ENCODE measurements at places on chromosomes 7 and 10.

DNA sequence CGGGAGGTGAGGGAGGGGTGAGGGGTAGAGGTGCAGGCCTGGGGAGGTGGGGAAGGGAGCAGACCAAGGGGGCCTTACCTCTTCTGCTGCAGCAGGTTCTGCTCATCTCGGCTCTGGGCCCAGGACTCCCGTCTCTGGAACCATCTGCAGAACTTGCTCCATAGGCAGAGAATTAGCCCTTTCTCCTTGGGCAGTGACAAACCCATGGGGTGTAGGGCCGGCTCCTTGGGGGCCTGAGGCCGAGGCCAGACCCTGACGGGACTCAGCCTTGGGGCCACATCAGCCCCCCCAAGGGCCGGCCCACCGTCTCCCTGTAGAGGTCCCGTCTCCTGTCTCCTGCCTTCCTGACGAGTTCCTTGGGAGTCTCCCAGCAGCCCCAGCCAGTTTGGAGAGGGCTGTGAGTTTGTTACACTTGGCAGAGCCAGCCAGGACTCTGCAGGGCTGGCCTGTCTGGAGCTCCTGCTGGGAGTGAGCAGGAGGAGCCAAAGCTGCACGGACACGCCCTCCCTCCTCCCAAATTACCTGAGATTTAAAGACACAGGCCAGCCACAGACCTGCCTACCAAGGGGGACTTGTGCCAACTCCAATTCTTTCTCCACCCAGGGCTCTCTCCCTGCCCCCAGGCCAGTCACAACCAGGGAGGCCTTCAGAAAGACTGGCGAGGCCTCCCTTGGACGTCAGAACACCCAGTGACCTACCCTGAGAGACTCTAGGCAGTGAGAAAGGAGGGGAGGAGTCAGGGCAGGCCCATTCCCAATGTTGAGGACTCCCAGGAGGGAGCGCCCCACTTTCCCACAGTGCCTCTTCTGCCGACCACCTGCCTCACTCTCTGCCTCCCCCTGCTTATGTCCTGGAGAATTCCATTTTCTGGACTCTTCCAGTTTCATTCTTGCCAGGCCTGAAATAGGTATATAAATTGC, at the start of gene TRPV6:
TRPV6 (minus strand) TSS at position 435 of the 920 bp plus-strand sequence.
- no peak for DNase-seq

DNA sequence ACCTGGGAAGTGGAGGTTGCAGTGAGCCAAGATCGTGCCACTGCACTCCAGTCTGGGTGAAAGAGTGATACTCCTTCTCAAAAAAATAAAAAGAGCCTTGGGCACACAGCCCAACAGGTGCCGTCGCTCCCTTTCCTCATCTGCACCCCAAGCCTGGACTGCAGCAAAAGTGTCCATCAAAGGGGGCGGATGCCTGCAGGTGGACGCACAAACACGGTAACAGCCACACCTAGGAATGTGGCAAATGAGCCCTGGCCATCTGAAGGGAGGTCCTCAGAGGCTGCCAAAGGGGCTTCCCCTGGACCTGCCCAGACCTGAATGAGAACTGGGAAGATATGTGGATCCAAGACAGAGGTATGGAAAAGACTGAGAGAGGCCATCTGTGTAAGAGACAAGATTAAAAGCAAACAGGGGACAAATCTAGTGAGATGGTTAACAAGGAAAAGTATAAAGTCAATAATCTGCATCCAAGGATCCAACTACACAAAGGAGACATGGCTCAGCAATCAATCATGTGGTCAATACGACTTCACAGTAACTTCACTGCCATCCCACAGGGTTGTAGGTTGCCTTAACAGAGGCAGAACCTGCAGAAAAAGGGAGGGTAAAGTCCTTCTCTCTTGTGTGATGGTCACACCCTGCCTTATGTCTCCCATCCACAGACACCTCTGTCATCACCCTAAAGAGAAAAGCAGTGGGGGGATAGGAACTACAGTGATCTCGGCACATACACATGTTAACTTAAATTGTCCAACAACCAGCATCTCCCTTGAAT, 25.4 kb downstream of the DRGX start:
- DNase-seq, result no peak

DNA sequence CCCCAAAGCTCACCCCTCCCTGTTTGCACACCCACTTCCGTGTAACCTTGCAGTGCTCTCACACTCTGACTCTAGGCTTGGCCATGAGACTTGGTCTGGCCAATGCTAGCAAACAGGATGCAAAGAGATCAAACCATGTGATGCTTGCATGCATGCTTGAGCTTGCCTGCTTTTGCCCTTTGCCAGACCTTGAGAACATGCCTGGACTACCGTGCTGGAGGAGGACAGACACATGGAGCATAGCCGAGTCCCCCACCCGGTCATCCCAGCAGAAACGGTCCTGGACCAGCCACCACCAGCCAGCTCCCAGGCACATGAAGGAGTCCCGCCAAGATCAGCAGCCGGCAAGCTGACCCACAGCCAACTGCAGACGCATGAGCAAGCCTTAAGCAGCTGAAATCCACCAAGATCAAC, 23.4 kb downstream of the PYROXD2 start:
- no peak for DNase-seq

DNA sequence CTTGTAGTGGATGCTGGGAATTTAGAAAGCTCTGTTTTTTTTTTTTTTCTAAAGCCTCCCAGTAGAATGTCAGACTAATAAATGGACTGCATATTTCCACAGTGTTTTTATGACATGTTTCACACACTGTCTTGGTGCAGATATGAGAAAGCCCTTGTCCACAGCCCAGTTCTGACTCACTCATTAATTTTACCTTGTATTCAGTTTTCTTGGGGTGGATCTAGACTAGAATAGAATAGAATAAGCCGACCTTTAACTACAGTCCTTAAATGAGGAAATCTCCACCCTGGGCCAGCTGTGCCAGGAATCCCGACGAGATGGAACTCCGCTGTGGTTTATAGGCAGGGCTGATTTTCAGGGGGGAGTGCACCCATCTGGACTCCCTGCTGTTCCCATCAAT, 274.7 kb downstream of the NRG3 start:
- DNase-seq, result no peak

DNA sequence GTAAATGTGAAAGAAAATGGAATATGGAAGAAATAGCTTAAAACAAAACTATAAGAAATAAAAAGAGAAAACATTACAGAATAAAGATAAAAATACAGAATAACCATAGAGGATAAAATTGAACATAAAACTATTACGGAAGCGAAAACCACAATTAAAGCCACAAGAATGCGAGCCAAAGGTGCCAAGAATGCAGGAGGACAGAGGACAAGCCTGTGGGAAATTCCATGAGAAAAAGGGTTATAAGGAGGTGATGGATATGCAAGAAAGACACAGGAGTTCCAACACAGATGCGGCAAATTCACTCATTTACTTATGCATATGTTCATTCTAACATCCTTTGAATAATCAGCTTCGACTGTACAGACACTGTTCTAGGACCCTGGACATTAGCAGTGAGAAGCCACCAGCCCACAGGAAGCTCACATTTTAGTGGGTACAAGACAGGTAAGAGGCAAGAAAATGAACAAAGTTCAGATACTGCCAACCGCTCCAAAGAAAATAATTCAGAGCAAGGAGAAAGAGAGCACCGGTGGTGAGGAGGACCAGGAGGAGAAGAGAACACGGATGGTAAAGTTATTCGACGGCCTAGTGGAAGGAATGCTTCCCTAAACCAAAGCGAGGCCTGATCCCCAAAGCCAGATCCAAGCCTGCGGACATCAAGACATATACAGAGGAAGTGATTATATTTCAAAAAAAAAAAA, 213.7 kb upstream of the MGMT start:
- no peak for DNase-seq

DNA sequence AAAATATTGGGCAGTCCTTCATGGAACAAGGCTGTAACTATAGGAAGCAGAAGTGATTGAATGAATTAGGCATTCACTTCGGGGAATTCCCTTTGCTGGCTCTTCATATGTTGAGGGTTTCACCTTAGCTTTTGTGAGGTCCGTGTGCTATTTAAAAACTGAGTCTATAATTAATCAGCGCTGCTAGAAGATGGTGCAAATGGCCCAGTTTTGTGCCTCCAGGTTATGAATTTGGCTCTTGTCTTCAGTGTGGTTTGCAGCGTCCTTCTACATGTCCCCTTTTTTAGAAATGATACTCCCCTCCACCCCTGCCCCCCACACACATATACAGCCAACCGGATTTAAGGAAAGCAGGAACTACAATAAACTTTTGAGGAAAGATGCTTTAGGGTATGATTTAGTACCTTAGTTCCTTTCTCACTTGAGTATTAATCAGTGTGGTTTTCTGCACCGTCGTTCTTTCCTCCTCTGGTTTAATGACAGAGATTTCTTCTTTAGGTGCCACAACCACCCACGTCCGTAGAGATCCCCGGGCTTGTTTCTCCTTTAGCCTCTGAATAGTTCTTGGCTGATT, 110.6 kb upstream of the SAMD8 start:
- no peak for DNase-seq

DNA sequence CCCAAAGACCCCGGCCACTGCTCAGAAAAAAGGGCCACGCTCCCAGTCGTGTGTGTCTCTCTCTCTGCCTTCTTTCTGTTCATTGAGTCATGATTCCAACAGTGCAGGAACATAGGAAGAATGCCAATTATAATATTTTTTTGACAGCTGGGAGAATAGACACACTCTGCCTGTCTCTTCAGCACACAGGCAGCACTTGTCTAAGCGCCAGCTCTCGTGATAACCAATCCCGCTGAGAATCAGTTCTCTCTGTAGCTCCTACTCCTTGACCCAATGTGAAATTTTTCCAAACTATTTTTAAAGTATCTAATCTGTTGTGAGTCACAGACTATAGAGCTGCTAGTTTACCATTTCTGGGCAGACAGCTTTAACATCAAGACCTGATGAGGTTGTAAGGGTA, 145.7 kb upstream of the RHEB start:
- no peak for DNase-seq

GRCh38 chr10:119323085-119324016, 116.0 kb downstream of the GRK5 start:
- no peak for DNase-seq

DNA sequence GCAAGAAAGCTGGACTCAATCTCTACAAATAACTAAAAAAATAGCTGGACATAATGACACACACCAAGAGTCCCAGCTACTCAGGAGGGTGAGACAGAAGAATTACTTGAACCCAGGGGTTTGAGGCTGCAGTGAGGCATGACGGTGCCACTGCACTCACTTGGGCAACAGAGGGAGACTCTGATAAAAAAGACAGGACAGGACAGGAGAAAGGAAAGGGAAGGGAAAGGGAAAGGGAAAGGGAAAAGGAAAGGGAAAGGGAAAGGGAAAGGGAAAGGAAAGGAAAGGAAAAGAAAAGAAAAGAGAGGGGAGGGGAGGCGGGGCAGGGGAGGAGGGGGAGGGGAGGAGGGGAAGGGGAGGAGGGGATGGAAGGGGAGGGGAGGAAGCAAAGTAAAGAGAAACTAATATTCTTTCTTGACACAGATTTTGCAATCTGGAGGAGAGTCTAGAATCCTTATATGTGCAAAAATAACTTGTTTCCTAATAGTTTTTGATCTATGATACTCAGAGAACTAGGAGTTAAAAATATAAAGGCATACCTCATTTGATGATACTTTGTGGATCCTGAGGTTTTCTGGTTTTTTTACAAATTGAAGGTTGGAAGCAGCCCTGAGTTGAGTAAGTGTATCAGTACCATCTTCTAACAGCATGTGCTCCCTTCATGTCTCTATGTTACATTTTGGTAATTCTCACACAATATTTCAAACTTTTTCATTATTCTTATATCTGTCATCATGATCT, 8.0 kb downstream of the SAR1A start:
- DNase-seq, result no peak

GRCh38 chr7:90222811-90223725, 11.5 kb downstream of the STEAP2 start:
- DNase-seq, result no peak

DNA sequence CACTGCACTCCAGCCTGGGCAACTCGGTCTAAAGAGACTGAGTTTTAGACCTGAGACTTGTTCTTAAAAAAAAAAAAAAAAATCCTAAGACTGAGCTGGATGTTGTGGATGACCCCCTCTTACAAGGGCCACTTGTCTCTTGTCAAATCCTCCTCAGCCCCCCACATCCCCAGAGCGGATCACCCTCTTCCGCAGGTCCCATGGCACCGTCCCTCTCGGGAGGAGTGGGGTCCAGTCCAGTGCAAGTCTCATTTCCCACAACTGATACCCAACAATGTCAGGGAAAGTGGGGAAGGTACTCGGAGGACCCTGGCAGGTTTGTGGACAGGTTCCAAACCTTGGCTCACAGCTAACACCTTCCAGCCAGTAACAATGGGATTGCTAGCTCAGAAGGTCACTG, 100.3 kb downstream of the ELFN1 start:
- no peak for DNase-seq

- DNase-seq, result no peak
Measured at GRCh38 chr7:111140091-111140865, 49.4 kb downstream of the LRRN3 start.

DNA sequence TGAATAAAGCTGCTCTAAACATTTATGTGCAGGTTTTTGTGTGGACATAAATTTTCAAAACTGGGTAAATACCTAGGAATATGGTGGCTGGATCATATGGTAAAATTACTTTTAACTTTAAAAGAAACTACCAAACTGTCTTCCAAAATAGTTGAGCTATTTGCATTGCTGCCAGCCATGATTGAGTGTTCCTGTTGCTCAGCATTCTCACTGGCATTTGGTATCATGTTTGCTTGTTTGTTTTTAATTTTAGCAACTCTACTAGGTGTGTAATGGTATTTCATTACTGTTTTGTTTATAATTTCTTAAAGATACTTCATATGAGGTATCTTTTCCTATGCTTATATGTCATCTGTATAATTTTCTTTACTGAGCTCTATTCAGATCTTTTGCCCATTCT, 143.2 kb downstream of the POLR1F start:
- no peak for DNase-seq

All from SK-N-MC (cell line).